ENCODE measurements at places on chromosomes 2 and 18. TPM values are rescaled to one million over a fixed set of nuclear protein-coding genes. Genes with fewer than 3 reads are reported as not detected.

The CIDEA gene
- 68.6 TPM for total RNA-seq

The APCDD1 gene
- total RNA-seq: 275 TPM

The TRIM54 gene
- total RNA-seq: not detected

The MAPRE2 gene
- 38.8 TPM for total RNA-seq

The LBX2 gene
- 1.3 TPM for total RNA-seq

The ERMN gene
- 2.2 TPM for total RNA-seq

The UGT1A4 gene
- total RNA-seq: not detected
